ENCODE measurements at places on chromosomes 6 and 20.

GRCh38 chr6:21188505-21189223 lies 404.9 kb upstream of the SOX4 start:
- DNase-seq: no peak

DNA sequence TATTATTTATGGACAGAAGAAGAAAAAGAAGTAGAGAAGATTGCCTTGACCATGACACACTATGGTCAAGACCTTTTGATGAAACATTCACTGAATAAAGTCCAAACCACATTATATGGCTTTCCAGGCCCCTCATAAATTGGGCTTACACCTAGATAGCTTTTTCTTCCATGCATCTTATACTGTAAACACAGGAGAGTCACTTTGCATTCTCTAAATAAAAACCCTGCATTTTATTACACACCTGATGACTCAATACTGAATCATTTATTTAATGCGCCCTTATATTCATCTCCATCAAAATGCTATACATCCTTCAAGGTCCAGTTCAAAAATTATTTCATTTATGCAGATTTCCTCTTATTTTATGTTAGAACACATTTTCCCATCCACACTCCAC lies 78.0 kb downstream of the COL21A1 start:
- no peak for DNase-seq

- DNase-seq: no peak
These were observed 37.3 kb downstream of the LRRC1 start for GRCh38 chr6:53831936-53832660.

- no peak for DNase-seq
These were observed 121.1 kb downstream of the TRIM27 start for GRCh38 chr6:28802417-28803336.

GRCh38 chr20:36756496-36756895 lies 10.6 kb upstream of the NDRG3 start:
- no peak for DNase-seq

DNA sequence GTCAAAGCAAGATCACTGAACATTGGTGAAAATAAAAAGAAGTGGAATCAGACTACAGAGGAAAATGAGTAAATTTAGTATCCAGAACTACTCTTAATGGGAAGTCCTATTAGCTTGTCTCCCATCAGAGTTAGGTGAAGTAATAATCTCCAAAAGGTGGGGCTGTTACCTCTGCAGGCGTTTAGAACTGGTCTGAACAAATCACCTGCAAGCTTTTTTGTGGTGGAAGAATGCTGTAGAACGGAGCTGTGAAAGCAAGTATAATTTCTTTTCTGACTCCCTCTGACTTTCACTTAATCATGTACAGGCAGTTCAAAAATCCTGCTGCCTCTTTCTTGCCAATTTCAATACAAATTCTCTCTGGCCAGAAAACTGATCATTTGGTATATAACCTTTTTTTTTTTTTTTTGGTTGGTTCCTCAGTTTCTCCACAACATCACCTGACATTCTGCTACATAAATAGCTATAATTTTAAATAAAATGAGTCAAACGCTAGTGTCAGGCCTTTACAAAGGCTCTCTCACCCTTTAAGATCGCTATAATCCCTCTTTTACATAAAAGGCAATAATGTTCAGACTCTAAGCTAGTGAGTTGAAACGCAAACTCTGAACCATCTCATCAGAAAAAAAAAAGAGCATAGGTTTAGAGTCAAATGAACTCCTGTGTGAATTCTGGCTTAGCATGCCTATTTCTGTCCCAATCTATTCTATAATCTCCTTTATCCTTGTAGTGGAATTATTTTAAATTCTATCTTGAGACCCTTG lies 38.8 kb downstream of the CITED2 start:
- DNase-seq: no peak

DNA sequence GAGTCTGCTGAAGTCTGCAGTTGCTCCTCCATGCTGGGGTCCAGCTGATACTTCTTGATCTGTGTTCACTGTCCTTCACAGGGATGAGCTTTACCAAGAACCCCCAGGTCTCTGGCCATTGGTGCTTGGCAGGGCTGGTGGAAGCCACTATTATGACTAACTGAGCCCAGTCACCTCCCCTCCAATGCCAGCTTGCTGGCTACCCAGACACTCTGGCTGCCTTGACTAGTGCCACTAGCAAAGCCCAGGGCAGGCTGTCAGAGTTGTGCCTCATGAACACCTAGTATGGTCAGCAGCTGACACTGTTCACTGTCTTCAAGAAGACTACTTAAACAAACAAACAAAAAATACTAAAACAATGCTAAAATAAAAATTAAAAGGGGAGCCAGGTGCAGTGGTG lies 8.8 kb downstream of the ASIP start:
- no peak for DNase-seq

GRCh38 chr6:106161893-106162292 lies 75.8 kb downstream of the PRDM1 start:
- no peak for DNase-seq

GRCh38 chr20:6515261-6515660 lies 252.2 kb upstream of the BMP2 start:
- DNase-seq: no peak

DNA sequence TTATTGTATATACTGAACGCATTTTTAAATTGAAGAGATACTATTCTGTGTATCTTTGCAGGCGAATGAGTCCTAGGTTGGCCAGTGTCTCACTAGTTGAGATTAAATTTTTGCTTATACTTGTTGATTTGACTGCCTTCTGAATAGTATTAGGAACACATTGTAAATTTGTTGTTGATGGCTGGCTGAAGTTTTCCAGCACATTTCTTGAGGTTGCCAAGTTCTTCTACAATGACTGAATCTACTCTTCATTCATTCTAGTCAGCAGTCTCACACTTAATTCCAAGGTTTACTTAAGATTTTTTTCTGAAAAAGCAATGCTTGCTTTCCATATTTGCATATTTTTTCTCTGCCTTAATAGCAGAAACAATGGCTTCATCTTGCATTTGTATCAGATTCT lies 151.7 kb downstream of the ZFAND3 start:
- no peak for DNase-seq

GRCh38 chr6:46760925-46761324 lies 14.2 kb downstream of the ANKRD66 start:
- no peak for DNase-seq

- no peak for DNase-seq
These were observed 119.7 kb downstream of the RTN4IP1 start for GRCh38 chr6:106509420-106510089.

GRCh38 chr6:21046276-21046675 lies 512.0 kb downstream of the CDKAL1 start:
- no peak for DNase-seq

- DNase-seq: no peak
These were observed 40.3 kb upstream of the ARMC2 start for GRCh38 chr6:108807928-108808327.

- no peak for DNase-seq
These were observed 39.0 kb downstream of the PYGB start for GRCh38 chr20:25286917-25287316.

DNA sequence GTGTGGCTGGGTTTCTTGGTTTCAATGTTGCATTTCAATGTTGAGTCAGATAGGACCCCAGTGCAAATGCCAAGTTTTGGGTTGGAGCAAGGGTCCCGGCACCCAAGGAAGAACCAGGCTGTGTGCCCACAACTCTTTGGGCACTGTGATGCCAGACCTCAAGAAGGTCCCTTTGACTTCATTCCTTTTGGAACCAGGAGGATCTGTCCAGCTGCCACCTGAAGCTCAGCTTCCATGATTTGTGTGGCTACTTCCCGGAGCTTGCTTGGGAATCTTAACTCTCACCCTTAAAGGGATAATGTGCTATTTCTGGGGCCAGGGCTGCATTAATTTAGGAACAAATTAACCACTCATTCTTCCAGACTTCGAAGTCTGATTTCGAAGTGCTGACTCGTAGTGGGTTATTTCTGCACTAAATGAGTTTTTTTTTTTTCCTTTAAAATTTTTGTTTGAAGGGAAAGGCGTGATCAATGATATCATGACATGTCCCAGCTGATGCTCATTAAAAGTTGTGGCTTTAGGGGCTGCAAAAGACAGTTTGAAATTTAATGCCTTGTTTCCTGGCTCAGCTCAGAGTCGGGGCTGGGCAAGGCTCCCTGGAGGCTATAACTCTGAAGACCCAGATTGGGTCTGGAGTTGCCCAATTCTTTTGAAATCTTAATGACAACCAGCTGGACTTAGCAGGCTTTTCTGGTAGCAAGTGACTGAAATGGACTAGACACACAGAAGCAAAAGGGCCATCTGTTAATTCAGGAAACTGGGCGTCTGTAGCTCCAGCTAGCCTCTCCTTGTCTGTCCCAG lies 24.0 kb upstream of the PHACTR3 start:
- DNase-seq: no peak

DNA sequence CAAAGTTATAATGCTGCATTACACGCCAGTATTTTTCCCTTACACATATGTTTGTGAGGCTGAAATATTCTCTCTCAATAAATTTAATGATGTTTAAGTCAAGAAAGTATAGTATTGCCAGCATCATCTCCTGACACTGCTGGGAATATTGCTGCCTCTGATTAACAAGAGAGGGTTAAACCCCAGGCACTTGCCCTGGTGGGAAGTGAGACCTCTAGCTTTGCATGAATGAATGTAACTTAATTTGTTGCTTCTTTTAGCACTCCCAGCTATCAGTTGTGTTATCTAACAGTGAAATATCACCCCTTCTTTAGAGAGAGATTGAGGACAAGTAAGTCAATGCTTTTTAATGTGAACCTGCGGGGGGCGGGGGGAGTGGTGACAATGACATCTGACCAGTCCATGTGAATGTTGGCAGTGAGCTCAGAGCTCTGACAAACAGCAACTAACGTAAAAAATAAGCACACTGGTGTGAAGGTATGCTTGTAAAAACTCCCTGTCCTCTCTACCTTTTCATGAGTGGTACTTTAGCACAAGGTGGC lies 9.8 kb downstream of the FOXA2 start:
- no peak for DNase-seq

GRCh38 chr6:155444952-155445903 lies 10.4 kb downstream of the NOX3 start:
- no peak for DNase-seq

Data from stimulated activated CD4-positive, alpha-beta T cell treated with anti-CD3 and anti-CD28 coated beads, Interleukin-2, amount 100 ng/mL, for 24 hours (primary cell).